ENCODE measurements at places on chromosomes 1 and 21. TPM values are rescaled to one million over a fixed set of nuclear protein-coding genes. Genes with fewer than 3 reads are reported as not detected.

Gene PADI3
- total RNA-seq = not detected

Gene SLAMF7
- not detected for total RNA-seq

Gene IFFO2
- 5.6 TPM for total RNA-seq

Gene CA6
- total RNA-seq = not detected

Gene CD34
- total RNA-seq = 0.16 TPM

Gene FAM163A
- not detected for total RNA-seq

Gene H6PD
- total RNA-seq = 25.4 TPM

Gene ANKRD45
- 0.79 TPM for total RNA-seq

Gene AQP10
- not detected for total RNA-seq

Gene GBP7
- not detected for total RNA-seq

Gene KCNE2
- total RNA-seq = not detected

Gene TMEM240
- 5.4 TPM for total RNA-seq

Gene TRNAU1AP
- 24.0 TPM for total RNA-seq

Gene INSRR
- not detected for total RNA-seq

Gene LDLRAD1
- not detected for total RNA-seq

Gene SLC45A3
- 0.94 TPM for total RNA-seq

Gene PRAMEF27
- not detected for total RNA-seq

Gene RPS6KA1
- 0.52 TPM for total RNA-seq

Gene CHAF1B
- 0.60 TPM for total RNA-seq

Gene CHODL
- total RNA-seq = 0.16 TPM

Gene CFHR1
- 0.16 TPM for total RNA-seq

Gene CYYR1
- not detected for total RNA-seq

Gene GPR137B
- 15.2 TPM for total RNA-seq

Gene HSF2BP
- total RNA-seq = 0.77 TPM

Gene OR2T29
- not detected for total RNA-seq

Gene FBLIM1
- total RNA-seq = 10.7 TPM
